Psoas muscle (tissue), 8 donors: ENCODE measurements at places on chromosomes 16 and 17. TPM values are rescaled to one million over a fixed set of nuclear protein-coding genes. Genes with fewer than 3 reads are reported as not detected.

ATAD5 gene
- 0.14 TPM for polyA plus RNA-seq

INCA1 gene
- 4.1 TPM for polyA plus RNA-seq

HOXB1 gene
- polyA plus RNA-seq: not detected

IST1 gene
- 115 TPM for polyA plus RNA-seq

COPRS gene
- 75.3 TPM for polyA plus RNA-seq

DNAAF8 gene
- 2.1 TPM for polyA plus RNA-seq

ADAP2 gene
- polyA plus RNA-seq: 1.0 TPM

DNA sequence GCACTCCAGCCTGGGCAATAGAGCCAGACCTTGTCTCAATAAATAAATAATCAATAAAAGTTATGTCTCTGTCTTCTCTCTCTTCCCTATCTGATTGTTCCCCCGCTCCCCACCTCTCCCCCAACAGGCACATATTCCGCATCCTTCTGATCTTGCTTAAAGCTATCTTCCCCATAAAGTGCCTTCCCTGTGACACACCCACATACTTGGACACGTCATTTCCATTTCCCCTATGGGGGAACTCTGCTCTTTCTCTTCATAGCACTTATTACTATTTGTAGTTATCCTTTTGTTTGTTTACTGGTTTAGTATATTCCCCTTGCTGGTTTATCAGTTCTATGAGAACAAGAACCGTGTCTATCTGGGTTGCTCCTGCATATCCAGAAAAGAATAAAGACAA, 14.9 kb downstream of the MYO1D start:
- DNase-seq: no peak

DNA sequence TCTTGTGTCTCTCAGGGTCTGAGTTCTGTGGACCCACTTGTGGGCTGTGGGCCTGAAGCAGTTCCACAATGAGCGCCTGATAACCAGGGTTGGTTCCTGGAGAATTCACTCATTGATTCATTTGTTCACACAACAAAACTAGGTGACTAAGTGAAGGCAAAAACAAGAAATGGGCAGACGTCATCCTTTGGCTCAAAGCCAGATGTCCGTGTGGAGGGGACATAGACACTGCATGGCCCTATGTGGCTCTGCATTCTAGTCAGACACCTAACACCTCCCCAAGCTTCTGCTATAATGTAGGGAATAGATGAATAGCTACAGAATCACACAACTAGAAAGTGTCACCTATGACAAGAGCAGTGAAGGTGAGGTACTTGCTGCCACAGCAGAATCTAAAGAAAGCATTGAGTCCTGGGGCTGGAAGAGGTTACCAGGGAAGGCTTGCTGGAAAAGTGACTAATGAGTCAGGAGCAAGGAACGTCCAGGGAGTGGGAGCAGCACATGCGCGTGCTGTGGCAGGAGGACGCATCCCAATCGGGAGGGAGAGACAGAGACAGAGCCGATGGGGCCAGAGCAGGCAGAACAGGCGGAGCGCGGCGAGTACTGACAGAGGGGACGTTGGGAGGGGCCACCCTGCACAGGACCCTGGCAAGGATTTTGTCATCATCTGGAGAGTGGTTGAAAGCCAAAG, 58.9 kb downstream of the CES1 start:
- DNase-seq: no peak

GRCh38 chr17:74027444-74027843, 176.0 kb upstream of the RPL38 start:
- DNase-seq: no peak

DNA sequence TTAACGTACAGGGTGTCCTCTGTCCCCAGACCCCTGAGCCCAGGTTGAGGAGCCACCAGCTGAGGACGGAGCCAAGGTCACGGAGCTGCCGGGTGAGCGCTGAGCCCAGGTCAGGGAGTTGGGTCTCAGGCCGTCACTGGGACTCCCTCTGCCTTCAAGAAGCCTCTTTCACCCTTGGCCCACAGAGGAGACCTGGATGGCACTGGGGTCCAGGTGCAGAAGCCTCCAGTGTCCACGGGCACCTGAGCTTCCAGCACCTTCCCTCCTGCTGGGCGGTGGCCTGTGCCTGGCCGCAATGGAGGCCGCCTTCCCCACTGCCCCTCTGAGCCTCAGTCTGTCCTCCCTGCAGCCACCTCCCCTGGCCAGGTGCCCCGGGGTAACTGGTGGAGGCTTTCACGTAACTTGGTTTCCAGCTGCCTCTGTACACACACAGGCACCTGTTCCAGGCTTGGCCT, 31.6 kb upstream of the CDH15 start:
- peak; percentile 9 for DNase-seq

GRCh38 chr16:78748220-78748929, 648.9 kb downstream of the WWOX start:
- DNase-seq: no peak

GRCh38 chr16:88343271-88343791, 39.4 kb upstream of the ZNF469 start:
- DNase-seq: no peak

- DNase-seq: no peak
Measured at GRCh38 chr17:15051933-15052332, 213.2 kb downstream of the PMP22 start.

DNA sequence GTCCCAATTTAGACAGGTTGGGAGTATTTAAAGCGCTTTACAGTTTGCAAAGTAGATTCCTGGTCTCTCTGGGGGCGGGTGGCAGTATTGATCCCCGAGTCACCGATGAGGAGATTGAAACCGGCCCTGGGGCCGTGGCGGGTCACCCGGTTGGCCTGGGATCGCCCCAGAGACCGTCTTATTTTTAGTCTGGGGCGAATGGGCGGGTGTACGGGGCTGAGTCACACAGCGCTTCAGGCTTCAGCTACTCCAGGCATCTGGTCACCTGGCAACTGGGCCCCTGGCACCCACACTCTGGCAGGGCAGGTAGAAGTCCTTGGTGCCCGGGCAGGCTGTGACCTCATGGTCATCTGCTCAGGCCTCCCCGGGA, 669 bp downstream of the MIEF2 start:
- peak; percentile 96 for DNase-seq

GRCh38 chr17:77842528-77843147, 115.9 kb upstream of the TNRC6C start:
- no peak for DNase-seq

DNA sequence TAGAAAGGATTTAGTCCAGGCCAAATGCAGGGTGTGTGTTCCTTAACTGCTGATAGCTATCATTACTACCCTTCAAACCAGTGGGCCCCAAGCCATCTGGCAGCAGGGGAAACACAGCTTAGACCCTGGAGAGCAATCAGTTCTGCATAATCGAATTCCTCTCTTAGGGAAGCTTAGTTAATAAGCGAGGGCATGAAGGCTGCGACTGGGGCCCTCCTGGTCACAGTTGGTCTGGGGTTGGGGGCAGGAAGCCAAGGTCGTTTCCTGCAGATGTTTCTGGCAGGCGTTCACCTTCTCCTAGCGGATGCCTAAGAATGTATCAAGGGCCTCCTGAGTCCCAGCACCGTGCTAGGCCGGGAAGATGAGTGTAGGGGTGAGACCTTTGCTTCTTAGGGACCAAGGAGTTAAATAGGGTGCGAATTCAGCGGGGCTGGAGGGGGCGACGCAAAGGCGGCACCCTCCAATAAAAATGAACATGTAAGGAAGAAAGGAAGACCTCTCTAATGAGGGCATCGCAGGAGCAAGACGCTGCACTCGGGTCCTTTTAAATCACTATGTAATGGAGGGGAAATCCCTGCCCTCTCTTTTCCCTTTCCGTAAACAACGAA, 16.5 kb upstream of the EEF2K start:
- peak; percentile 65 for DNase-seq

DNA sequence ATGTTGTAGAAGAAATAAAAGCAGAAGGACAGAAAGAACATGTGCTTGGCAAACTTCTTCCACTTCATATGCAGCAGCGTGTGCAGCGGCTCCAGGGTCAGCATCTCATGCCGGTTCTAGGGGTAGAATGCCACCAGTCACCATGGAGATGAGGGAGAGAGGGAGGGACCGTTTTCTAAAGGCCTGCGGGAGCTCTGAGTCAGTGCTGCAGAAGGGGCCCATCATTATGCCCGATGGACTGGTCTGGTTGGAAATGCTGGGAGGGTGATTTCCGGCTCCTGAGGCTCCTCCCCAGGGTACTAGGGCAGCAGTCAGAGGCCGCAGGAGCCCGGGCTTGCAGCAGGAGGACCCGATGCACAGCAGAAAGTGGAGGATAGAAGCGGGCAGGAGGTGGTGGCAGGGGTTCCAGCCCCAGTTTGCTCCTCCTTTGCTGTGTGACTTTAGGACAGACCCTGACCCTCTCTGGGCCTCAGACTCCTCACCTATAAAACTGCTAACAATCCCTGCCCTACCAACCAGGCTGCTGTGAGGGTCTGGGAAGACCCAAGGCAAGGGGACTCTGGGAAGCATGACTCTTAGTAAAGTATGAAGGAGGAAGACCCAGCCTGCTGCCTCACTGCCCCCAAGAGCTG, 28.6 kb downstream of the TRPV3 start:
- no peak for DNase-seq

GRCh38 chr16:86727632-86728031, 149.3 kb downstream of the FOXL1 start:
- no peak for DNase-seq

GRCh38 chr16:88569614-88569984, 604 bp upstream of the ZC3H18 start:
- peak; percentile 66 for DNase-seq
